Endodermal cell (in vitro differentiated cells): ENCODE measurements at places on chromosomes 5 and 9. TPM values are rescaled to one million over a fixed set of nuclear protein-coding genes. Genes with fewer than 3 reads are reported as not detected.

GRCh38 chr5:14325369-14325768 is 182.2 kb downstream of the TRIO start:
- peaks cover 2% of the 10 kb centered on the region for H3K4me1 ChIP-seq
- no peak for DNase-seq
- no peaks in the 10 kb centered on the region for H3K36me3 ChIP-seq
- no peaks in the 10 kb centered on the region for H3K27me3 ChIP-seq
- H3K4me3 ChIP-seq, result no peak overlapping the region

DNA sequence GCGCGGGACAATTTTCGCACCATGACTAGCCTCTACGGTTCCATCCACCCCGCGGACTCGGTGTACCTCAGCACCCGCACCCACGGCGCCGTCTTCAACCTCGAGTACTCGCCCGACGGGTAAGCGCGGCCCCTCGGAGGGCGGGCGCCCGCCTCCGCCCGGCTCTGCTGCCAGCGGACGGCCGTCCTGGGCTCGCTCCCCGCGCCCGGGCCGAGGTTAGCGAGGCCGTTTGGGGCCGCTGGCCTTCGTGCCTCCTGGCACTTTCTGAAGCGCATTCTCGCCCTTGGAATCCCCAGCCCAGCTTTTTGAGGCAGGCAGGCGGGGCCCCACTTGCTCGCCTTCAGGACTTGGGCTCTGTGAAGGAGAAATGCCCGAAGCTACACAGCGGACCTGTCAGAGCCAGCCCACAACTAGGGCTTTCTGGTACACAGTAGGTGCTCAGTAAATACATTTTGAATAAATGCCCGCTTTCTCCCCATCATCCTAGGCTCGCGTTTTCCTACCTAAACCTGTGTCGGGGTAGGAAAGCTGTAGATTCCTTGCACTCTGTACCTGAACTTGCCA is 772 bp downstream of the DCAF10 start:
- no peaks in the 10 kb centered on the region for H3K27me3 ChIP-seq
- H3K27ac ChIP-seq, result peak overlapping the region; percentile 43
- peak overlapping the region; percentile 88 for H3K4me3 ChIP-seq
- peaks cover 16% of the 10 kb centered on the region for H3K36me3 ChIP-seq
- H3K4me1 ChIP-seq, result no peaks in the 10 kb centered on the region
- DNase-seq, result peak; percentile 68

DNA sequence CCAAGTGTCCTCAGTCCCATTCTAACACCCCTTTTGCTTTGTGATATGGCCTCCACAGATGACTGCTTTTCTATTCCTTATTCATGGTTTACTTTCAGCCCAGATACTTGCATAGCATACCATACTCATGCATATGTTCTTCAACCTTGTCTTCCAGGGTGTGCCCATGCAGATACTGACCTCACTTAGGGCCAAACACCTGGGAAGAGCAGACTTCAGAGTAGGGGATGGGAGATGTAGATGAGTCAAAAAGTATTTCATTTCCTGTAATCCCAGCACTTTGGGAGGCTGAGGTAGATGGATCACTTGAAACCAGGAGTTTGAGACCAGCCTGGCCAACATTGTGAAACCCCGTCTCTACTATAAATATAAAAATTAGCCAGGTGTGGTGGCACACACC is 58.3 kb downstream of the NRG2 start:
- no peak overlapping the region for H3K27ac ChIP-seq
- peaks cover 16% of the 10 kb centered on the region for H3K4me1 ChIP-seq
- H3K27me3 ChIP-seq, result no peaks in the 10 kb centered on the region
- H3K4me3 ChIP-seq, result no peak overlapping the region

GRCh38 chr9:109094268-109094667 is 25.5 kb downstream of the TMEM245 start:
- no peak overlapping the region for H3K27ac ChIP-seq
- H3K36me3 ChIP-seq, result peaks cover 49% of the 10 kb centered on the region
- H3K27me3 ChIP-seq, result no peaks in the 10 kb centered on the region
- no peak for DNase-seq

DNA sequence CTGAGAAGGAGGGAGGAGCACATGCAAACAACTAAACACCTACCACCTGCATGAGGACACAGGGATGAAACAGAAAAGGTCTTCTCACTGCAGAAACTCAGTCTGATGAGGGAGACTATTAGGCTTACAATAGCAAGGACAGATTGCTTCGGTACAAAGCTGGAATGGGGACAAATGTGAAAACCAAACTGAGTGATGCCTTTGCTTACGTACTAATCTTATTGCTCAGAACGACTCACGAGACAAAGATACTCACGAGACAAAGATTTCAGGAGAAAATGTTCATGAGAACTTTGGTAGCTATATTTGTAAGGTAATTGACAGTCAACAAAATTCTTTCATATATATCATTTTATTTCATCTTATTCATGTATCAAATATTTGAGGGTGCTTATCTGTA is 71.9 kb upstream of the TAF1L start:
- no peaks in the 10 kb centered on the region for H3K36me3 ChIP-seq
- H3K4me3 ChIP-seq, result no peak overlapping the region
- H3K27ac ChIP-seq, result no peak overlapping the region
- no peaks in the 10 kb centered on the region for H3K27me3 ChIP-seq

DNA sequence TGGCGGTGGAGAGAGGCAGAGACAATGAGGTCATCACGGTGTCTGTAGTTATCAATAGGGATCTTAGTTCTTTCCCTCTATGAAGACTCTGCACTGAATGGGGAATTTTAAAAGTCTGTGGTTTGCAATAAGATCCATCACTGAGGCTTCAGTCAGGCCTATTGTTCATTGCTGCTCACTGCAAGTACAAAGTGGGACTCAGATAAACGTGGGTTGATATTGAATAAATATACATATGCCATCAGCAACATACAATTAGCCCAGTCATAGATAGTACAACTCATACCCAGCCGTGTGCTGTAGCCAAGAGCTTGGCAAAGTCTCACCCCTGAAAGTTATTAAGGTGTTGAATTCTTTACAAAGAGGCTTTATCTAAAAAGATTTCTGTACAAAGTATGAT is 88.4 kb downstream of the ENC1 start:
- H3K27ac ChIP-seq, result no peak overlapping the region
- H3K36me3 ChIP-seq, result no peaks in the 10 kb centered on the region
- H3K4me3 ChIP-seq, result no peak overlapping the region
- no peaks in the 10 kb centered on the region for H3K27me3 ChIP-seq
- no peak for DNase-seq
- H3K4me1 ChIP-seq, result peaks cover 23% of the 10 kb centered on the region

ITGA2 gene
- 4.0 to 4.8 TPM (median 4.5 TPM) in 3 replicates for total RNA-seq

- no peak for DNase-seq
- H3K27me3 ChIP-seq, result no peaks in the 10 kb centered on the region
- no peak overlapping the region for H3K27ac ChIP-seq
- H3K4me1 ChIP-seq, result no peaks in the 10 kb centered on the region
These were observed 6.9 kb upstream of the VAV2 start for GRCh38 chr9:133998915-133999595.

- no peaks in the 10 kb centered on the region for H3K4me1 ChIP-seq
- no peak for DNase-seq
- H3K36me3 ChIP-seq, result peaks cover 37% of the 10 kb centered on the region
- peak overlapping the region; percentile 89 for H3K4me3 ChIP-seq
These were observed 687 bp upstream of the RPS23 start for GRCh38 chr5:82278711-82279370.

- no peak overlapping the region for H3K27ac ChIP-seq
- no peak for DNase-seq
- no peaks in the 10 kb centered on the region for H3K27me3 ChIP-seq
- no peaks in the 10 kb centered on the region for H3K4me1 ChIP-seq
- no peak overlapping the region for H3K4me3 ChIP-seq
- H3K36me3 ChIP-seq, result no peaks in the 10 kb centered on the region
These were observed 188.4 kb upstream of the PRDM9 start for GRCh38 chr5:23318960-23319359.

DNA sequence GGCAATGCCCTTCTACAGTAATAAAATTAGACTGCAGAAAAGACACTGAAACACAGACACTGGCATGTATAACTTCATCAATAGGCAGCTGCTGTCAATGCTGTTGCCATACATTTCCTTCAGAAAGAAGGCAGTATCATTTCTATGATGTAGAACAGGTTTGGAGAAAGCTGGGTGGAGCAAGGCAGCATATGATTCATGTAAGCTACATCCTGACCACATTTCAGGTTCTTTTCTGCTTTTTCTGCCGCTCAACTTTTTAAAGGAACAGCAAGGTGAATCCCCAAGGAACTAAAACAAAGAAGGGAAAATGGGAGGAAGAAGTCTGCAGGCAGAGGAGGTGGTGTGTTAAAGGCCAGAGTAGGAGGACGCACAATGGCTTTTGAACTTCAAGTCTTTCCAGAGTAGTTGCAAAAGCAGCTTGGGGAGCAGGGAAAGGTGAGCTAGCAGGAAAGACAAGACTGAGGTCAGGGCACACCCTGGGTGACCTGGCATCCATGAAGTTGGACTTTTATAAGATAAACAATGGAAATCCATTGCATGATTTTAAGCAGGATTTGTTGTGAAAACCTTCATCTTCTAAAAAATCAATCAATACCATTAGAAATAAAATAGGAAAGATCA is 142.1 kb downstream of the MED10 start:
- H3K27ac ChIP-seq, result no peak overlapping the region
- H3K36me3 ChIP-seq, result no peaks in the 10 kb centered on the region
- H3K4me3 ChIP-seq, result no peak overlapping the region
- DNase-seq, result no peak
- H3K4me1 ChIP-seq, result no peaks in the 10 kb centered on the region

GRCh38 chr5:123965626-123966025 is 453.6 kb downstream of the CSNK1G3 start:
- H3K27me3 ChIP-seq, result no peaks in the 10 kb centered on the region
- H3K27ac ChIP-seq, result no peak overlapping the region
- no peaks in the 10 kb centered on the region for H3K4me1 ChIP-seq
- no peaks in the 10 kb centered on the region for H3K36me3 ChIP-seq
- DNase-seq, result no peak
- H3K4me3 ChIP-seq, result no peak overlapping the region
